ENCODE measurements at places on chromosomes 6 and 20.

- no peak for DNase-seq
These were observed 465.3 kb downstream of the BMP2 start for GRCh38 chr20:7232796-7233195.

GRCh38 chr6:14500809-14501208 lies 383.2 kb downstream of the CD83 start:
- DNase-seq = no peak

GRCh38 chr6:69768664-69769063 lies 28.1 kb downstream of the LMBRD1 start:
- DNase-seq = no peak

DNA sequence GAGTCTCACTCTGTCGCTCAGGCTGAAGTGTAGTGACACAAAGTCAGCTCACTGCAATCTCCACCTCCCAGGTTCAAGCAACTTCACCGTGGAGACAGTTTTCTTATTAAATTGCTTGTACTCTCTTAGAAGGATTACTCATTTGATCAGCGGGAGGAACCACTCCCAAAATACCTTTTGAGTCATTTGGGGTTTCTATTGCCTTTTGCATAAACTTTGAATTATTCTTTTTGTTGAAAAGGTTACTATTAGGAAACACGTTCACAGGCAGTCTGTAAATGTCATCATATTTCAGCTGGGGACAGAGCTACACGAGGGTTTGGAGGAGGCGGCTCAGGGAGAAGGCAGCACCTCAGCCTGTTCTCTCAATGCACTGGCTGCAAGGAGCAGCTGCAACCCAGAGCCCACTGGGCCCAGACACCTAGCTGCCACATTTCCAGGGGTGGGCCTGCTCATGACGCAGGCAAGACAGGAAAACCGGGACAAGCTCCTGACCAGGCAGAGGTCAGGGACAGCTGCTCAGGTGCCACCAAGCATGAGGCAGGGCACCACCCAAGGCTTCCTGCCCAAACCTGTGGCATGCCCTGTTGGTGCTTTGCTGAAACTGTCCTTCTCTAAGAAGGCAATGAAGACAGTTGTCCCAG lies 205.9 kb downstream of the BMP7 start:
- DNase-seq = no peak

DNA sequence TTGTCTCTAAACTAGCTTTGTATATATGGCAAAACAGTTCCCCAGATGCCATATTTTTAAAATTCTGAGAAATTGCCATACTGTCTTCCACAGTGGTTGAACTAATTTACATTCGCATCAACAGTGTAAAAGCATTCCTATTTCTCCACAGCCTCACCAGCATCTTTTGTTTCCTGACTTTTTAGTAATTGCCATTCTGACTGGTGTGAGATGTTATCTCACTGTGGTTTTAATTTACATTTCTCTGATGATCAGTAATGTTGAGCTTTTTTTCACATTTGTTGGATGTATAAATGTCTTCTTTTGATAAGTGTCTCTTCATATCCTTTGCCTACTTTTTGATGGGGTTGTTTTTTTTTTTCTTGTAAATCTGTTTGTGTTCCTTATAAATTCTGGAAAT lies 1222.7 kb upstream of the CITED2 start:
- DNase-seq = no peak

- peak; percentile 57 for DNase-seq
These were observed at the start of gene HLA-DRA for GRCh38 chr6:32439602-32440214. TSS of gene HLA-DRA (plus strand) at chr6:32439887. CDS start at chr6:32439951, 64 bp downstream.

DNA sequence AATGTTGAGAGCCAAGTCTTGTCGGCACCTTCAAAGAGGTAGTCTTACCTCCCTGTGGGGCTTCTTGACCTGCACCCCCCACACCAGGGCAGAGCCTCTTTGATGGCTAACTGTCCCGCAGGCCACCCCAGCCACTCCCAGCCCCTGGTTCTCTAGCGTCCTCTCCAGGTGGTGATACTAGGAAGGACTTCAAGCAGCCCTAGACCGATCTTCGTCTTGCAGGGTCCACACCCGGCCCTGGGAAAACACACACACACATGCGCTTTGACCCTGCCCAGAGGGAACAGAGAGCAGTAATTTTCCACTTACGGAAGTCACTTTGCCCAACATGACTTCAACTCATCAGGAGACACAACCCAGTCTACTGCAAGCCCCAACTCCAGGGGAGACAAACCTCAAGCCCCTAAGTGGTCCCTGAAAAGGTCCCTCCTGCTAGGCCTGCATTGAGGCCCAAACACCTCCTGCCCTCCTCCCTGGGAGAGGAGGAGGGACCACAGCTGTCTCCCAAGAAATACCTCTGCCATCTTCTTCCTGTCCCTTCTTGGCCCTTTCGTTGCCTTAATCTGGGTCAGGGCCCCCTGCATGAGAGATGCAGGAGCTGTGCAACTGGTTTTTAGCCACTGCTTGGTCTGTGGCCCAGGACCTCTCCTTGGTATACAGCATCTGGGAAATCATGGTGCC lies 2.9 kb upstream of the BPIFB1 start:
- no peak for DNase-seq

GRCh38 chr6:141307309-141307998 lies 825.3 kb upstream of the GJE1 start:
- no peak for DNase-seq

- peak; percentile 86 for DNase-seq
These were observed 18.9 kb downstream of the PERP start for GRCh38 chr6:138088326-138088762.

DNA sequence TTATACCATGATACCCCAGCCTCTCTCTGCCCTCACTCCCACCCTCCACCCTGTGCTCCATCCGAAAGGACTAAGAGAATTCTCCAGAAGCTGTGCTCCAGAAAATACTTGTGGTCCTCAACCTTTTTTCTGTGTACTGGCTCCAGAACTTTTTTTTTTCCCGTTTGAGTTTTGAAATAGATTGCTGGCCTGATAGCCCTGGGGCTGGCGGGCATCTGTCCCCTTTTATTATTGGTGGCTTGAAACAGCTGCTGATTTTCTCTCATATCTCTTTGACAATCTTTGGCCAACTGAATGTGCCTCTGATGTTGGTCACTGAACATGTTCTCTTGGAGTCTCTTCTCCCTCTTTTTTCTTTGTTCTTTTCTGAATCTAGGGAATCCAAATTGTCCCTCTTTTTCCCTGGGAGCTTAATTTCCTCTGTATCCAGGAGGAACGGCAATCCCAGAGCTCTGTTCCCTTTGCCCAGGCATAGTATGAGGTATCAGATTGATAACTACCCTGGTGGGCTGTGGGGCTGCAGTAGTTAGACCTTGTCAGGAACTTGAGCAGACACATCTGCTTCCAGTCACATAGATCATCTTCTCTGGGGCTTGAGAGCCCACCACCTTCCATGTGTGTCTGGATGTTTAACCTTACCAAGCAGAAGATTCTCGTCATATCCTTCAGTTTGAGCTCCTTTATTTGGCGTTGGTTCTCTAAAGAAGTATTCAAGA lies 1.6 kb downstream of the PPARD start:
- DNase-seq = no peak

- peak; percentile 49 for DNase-seq
These were observed 38.5 kb downstream of the SOD2 start for GRCh38 chr6:159654483-159655098.

- no peak for DNase-seq
These were observed 11.7 kb downstream of the MANEA start for GRCh38 chr6:95589067-95589466.

DNA sequence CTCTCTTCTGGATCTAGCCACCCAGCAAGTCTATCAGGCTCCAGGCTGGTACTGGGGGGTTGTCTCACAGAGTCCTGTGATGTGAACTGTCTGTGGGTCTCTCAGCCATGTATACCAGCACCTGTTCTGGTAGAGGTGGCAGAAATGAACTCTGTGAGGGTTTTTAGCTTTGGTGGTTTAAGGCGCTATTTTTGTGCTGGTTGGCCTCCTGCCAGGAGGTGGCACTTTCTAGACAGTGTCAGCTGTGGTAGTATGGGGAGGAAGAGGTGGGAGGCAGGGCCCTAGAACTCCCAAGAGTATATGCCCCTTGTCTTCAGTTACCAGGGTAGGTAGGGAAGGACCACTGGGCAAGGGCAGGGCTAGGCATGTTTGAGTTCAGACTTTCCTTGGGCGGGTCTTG lies 75.8 kb downstream of the SNAP91 start:
- no peak for DNase-seq

DNA sequence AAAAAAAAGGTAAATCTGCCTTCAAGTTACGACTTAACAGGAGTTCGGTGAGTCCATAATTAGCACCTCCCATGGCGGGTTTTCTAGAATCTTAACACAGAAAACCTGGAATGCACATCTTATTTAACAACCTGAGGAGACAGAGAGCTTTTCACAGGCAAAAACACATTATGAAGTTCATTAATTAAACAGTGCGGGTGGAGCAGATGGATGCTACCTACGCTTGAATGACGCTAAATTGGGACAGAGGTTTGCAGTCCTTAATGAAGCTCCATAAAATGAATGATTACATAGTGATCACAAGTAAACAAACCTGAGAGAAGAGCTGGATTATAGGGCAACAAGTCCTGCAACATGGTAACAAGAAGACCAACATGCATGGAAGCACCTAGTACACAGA lies 81.0 kb downstream of the INSM1 start:
- no peak for DNase-seq

GRCh38 chr6:141513830-141514229 lies 618.9 kb upstream of the GJE1 start:
- DNase-seq = peak; percentile 13

GRCh38 chr6:52388790-52389189 lies 26.8 kb downstream of the PAQR8 start:
- no peak for DNase-seq
